ENCODE measurements at places on chromosomes 5 and 9. TPM values are rescaled to one million over a fixed set of nuclear protein-coding genes. Genes with fewer than 3 reads are reported as not detected.

GRCh38 chr9:131642496-131643083 lies 97.3 kb downstream of the PRRT1B start:
- DNase-seq = no peak
- no peaks in the 10 kb centered on the region for H3K27me3 ChIP-seq
- peaks cover 44% of the 10 kb centered on the region for H3K4me1 ChIP-seq

The HEXB gene
- total RNA-seq = 34.5 TPM

GRCh38 chr5:39283231-39283818 lies 64.0 kb upstream of the FYB1 start:
- no peak for DNase-seq
- no peak overlapping the region for H3K4me3 ChIP-seq
- peaks cover 15% of the 10 kb centered on the region for H3K27me3 ChIP-seq
- no peaks in the 10 kb centered on the region for H3K36me3 ChIP-seq
- peaks cover 2% of the 10 kb centered on the region for H3K4me1 ChIP-seq
- no peak overlapping the region for H3K27ac ChIP-seq

The ARHGEF37 gene
- 0.88 TPM for total RNA-seq
